Stimulated activated CD4-positive, alpha-beta T cell treated with anti-CD3 and anti-CD28 coated beads, Interleukin-2, amount 100 ng/mL, for 4 hours (primary cell): ENCODE measurements at places on chromosomes 6 and 20.

- DNase-seq, result no peak
Measured at GRCh38 chr6:53115113-53115512, 33.5 kb downstream of the GCM1 start.

- no peak for DNase-seq
Measured at GRCh38 chr20:40999841-41000240, 28.8 kb upstream of the TOP1 start.

GRCh38 chr6:81126150-81126549 lies 626.3 kb downstream of the TENT5A start:
- DNase-seq, result no peak

DNA sequence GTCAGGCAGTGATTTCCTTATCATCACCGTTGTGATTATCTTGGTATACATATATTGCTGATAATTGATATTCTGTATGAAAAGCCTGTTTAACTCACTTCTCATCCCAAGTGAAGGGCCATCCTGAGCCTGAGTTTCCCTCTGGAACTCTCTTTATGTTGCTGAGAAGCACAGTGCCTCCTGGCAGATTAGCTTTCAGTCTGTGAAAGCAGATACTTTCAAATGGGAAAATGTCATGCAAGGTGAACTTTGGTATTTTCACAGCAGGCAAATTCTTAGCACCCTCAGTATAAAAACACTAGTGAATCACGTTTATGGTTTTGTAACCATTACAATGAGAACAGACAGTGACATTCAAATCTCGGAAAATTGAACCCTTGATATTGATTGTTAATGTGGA lies 151.6 kb downstream of the PRIM2 start:
- no peak for DNase-seq

DNA sequence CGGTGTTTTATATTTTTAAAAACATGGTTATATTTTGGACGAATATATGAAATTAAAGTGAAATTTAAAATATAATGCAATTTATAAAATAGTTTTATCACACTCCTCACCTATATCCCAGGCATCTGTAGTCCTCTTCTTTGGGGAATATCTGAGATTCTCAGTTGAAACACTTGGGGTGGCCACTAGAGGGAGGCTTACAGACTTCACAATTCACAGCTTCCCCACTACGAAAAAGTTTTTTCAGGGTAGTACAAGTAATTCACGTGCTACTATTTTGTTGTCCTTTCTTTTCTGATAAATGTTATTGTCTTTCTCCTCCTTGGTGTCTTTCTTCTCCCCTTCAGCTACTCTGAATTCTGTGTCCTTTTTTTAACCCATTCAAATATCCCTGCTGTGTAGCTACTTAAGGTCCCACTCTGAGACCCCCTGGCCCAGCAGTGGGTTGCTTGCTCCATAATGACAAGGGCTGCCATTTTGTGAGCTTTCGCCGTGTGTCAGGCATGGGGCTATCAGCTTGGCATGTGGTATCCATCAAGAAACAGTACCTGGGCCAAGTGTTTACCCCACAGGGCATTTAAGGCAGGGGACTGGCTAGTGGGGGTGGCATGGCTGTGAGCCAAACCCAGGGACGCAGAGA lies 43.6 kb upstream of the PHACTR3 start:
- DNase-seq, result no peak

DNA sequence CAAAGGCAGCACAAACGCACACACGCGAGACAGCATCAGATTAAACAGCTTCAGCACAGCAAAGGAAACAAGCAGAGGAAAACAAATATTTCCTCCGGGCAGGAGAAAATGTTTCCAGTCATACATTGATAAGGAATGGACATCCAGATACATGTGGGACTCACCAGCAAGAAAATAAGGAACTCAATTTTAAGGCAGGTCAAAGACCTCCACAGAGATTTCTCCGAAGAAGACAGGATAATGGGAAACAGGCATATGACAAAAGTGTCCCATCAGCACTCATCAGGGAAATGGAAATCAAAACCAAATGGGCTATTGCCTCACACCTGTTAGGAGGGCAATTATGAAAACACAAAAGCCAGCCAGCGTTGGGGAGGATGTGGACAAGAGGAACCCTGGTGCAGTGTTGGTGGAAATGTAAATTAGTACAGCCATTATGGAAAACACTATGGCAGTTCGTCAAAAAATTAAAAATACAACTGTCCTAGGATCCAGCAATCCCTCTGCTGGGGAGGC lies 9.7 kb upstream of the SLCO4A1 start:
- no peak for DNase-seq

- no peak for DNase-seq
Measured at GRCh38 chr6:39425346-39426072, 103.0 kb upstream of the KCNK16 start.

- DNase-seq, result no peak
Measured at GRCh38 chr6:154543628-154544027, 33.1 kb upstream of the CNKSR3 start.

- no peak for DNase-seq
Measured at GRCh38 chr6:169098116-169098515, 155.5 kb downstream of the THBS2 start.

DNA sequence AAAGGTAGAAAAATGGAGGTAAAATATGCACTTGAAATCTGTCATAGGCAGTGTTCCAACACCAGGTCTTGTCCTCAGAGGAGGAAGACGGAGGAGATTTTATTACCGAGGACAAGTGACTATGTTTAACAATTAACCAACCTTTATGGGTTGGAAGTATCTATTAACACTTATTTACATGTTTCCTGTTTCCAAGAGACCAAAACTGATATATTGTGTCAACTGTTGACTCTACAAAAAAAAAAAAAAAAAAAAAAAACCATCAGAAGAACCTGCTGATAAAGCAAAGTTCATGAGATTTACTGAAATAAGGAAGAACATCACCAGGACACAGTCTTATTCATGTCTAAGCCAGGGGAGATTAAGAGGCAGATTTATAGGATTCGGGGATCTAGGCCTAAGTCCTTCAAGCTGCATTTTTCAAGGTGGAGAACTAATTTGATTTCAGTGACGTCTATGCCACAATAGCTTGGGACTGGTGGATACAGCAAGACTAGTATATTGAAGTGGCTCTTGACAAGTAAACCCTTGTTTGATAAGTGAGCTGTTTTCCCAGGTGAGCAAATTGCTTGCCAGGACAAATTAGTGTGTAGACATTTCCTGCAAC lies 126.6 kb upstream of the NAA20 start:
- no peak for DNase-seq
